ENCODE measurements at places on chromosomes 4 and X.
A peak's percentile ranks its signal among the peaks of the same experiment; 100 is the strongest.

- no peak for DNase-seq
These were observed 101.8 kb downstream of the HMX1 start for GRCh38 chr4:8769645-8770517.

DNA sequence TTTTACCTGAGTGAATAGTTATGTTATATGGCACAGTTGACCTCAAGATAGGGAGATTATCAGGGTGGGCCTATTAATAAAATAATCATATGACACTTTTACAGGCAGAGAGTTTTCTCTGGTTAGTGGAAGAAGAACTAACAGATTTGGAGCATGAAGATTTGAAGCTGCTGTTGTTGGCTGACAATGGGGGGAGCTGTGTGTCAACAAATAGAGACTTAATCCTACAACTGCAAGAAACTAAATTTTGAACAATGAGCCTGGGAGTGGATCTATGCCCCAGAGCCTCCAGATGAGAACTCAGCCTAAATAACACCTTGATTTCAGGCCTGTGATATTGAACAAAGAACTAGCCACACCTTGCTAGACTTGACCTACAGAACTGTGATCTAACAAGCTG is 7.2 kb upstream of the CCSER1 start:
- no peak for DNase-seq

- no peak for DNase-seq
These were observed 8.4 kb upstream of the ASMT start for GRCh38 chrX:1606496-1606895.

DNA sequence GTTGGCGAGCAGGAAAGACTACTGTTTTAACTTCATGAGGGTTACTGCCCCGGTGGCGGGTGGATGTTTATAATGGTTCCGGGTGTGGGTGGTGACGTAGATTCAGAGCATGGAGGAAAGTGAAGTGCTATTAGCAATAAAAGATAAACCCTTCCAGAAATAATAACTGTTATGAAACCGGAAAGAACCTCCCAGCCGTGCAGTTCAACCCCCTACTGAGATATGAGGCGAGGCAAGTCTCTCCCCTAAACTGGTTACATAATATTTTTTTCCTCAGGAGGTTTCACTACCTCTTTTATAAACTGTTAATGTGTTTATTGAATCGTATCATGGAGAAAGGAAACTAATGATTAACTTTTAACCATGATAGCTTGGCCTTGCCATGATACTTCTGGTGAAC is 33.9 kb upstream of the STIM2 start:
- DNase-seq = no peak

GRCh38 chr4:124740501-124740900 is 28.0 kb upstream of the ANKRD50 start:
- DNase-seq = no peak

GRCh38 chr4:98688411-98689290 is 30.2 kb upstream of the TSPAN5 start:
- DNase-seq = no peak

DNA sequence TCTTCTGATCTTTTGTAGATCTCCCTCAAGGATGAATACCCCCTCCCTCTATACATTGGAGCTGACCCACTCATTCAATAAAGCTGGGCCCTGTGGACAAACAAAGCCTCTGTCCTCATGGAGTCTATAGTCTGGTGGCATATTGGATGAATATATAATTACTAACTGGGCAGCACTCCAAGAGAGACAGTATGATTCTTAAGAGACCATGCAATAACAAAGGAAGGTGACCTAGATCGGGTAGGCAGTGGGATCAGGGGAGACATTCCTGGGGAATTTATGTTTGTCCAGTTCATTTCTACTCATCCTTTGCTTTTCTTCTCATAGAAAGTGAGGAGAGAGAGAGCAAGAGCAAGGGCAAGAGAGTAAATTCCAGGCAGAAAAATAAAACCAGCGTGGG is 23.5 kb upstream of the CXCL13 start:
- no peak for DNase-seq

DNA sequence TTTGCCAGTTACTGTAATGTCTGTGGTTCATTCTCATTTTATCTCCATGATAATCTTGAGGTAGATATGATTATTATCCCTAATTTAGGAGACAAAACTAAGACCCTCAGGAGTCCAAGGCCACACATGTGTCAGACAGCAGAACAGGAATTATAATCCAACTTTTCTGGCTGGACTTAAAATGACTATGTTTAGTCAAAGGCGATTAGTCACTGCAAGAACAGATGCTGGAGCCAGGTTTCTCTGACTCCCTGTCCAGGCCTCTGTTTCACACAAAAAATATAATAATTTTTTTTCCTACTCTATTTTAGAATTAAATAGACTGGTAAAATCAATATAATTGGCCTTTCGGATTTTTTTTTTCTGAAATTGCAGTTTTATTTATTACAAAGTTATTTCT is 56.7 kb upstream of the TMEM131L start:
- DNase-seq = no peak

DNA sequence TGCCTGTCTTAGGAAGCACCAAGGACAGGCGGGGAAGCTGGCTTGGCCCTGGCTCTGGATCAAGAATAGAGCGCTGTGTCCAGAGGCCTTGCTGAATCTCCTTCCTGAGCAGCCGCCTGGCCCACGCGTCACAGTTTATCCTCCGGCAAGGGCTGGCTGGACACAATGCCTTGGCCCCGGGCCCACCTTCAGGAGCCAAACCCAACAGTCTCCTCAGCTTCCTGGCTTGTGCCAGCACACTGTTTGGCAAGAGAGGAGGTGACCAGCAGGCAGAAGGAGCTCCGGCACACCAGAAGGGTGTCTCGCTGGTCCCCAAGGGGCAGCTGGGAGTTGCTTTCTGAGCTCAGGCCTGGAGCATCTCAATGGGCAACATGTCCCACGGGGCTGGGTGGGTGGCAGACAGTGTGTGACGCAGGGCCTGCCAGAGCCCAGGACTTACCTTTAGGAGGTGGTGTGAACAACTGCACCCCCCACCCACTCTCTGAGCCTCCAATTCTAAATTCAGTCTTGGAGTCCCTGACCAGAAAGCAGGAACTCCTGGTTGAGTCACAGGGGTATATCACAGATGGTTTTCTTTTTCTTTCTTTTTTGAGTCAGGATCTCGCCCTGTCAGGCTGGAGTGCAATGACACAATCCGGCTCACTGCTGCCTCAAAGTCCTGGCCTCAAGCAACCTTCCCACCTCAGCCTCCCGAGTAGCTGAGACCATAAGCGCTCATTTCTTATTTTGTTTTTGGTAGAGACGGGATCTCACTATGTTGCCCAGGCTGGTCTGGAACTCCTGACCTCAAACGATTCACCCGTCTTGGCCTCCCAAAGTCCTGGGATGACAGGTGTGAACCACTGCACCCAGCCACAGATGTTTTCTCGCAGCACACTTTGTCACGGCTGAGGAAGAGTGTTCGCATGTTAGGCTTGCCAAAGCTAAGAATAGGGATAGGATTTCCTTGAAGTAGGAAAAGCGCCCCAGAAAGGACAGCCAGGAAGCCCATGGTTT is 361.2 kb downstream of the BCOR start:
- no peak for DNase-seq

DNA sequence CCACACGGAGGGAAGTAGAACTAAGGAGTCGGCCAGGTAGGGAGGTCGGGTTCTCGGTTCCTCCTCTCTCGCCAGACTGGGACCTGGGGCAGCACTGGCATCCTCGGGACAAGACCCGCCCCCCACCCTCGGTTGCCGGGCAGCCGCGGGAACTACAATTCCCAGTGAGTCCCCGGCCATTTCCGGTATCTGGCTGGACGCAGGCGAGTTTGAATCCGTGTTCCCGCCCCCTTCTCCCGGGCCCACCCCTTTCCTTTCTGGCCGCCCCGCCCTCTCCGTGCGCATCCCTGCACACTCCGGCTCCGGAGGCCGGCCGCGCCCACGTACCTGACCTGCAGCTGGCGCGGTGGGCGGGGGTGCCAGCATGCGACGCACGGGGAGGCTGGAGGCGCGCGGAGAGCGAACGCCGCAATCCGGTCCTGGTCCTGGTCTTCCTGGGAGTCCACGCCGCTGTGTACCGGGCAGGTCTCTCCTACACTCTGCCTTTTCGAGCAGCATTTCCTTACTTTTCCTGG is 10.2 kb upstream of the DLG3 start:
- peak; percentile 96 for DNase-seq

GRCh38 chrX:39996536-39996935 is 101.2 kb downstream of the BCOR start:
- no peak for DNase-seq

DNA sequence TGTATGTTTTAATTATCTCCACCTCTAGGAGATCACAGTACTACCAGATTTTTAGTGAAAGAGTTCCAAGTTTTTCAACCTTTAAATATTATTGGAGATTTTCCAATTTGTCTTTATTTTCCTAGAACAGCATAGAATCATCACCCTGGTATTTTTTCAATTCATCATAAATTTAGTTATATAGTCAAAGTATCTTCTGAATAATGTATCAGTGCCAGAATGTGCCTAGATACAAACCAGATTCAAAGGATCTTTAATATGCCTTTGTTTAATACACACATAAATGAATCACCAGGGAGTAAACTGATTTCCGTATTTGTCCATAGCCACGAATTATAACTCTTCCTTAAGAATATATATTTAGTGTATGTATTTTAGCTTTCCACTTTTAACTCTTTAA is 1373.1 kb downstream of the STIM2 start:
- DNase-seq = no peak

DNA sequence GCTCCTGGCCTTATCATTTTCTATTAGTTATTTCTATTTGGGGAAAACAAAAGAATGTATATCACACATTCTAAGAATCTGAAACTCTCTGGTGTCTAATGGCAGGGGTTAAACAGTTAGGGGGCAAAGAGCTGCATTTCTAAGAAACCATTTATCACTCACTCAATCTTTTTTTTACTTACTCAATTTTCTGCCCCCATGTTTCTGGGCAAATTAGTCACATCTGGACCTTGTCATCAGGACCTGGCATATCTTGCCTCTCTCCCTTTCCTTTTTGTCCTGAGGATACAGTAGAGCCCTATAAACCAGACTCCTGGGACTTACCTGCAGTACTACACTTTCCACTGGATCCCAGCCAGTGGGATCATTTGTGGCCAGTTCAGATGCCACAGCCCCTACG is 89.1 kb downstream of the ANXA3 start:
- DNase-seq = no peak

DNA sequence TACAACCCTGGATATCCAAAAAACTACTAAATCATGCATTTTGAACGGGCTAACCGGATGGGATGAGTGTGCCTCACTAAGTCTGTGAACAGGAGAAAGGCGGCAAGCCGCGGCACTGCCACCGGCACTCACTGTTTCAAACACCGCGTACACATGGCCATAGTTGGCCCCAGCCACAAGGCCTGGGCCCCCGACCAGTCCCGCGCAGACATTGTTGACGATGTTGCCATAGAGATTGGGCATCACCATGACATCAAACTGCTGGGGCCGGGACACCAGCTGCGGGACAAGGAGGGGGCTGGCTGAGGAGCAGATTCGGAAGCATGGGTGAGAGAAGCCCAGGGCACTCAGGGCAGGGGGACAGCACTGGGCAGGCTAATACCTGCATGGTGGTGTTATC is 5.8 kb downstream of the SRPK3 start:
- DNase-seq = no peak

- no peak for DNase-seq
These were observed 333 bp downstream of the BOD1L1 start for GRCh38 chr4:13627178-13627605.

DNA sequence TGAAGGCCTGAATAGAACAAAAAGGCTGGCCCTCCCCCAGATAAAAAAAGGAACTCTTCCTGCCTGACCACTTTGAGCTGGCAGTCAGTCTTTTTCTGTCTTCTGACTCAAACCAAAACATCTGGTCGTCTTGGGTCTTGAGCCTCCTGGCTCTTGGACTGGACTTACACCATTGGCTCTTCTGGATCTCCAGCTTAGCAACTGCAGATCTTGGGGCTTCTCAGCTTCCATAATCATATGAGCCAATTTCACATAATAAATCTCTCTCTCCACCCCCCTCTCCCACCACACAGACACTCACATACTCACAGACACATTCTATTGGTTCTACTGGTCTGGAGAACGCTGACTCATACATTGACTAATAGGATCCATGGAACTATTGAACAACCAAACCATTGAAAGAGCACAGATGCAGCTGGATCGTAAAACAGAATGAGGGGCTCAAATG is 15.6 kb upstream of the CWH43 start:
- DNase-seq = no peak

GRCh38 chr4:32219306-32220075 is 1499.3 kb downstream of the PCDH7 start:
- DNase-seq = no peak

DNA sequence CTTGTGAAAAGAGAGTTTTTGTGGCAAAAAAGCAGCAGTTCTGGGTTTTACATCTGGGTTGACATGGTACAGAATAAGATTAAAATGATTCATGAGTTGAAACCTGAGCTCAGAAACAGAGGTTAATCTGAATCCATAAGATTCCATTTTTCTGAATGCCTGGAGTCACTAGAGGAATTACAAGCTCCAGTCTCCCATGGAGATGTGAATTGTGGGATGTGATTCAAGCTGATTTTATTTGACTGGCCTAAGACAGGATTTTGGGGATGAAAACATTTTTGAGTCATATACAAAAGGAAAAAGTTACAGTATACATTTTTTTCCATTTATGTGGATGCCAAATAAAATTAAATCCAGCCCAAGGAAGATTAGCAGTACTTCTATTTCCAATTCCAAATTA is 161.1 kb downstream of the RBM46 start:
- DNase-seq = no peak

Data from vagina (tissue), 2 donors.